ENCODE measurements at places on chromosomes 6 and 20.

- no peak for DNase-seq
These were observed 97.3 kb downstream of the GPR6 start for GRCh38 chr6:110075406-110075805.

- no peak for DNase-seq
These were observed 246.2 kb downstream of the PACRG start for GRCh38 chr6:162973980-162974379.

DNA sequence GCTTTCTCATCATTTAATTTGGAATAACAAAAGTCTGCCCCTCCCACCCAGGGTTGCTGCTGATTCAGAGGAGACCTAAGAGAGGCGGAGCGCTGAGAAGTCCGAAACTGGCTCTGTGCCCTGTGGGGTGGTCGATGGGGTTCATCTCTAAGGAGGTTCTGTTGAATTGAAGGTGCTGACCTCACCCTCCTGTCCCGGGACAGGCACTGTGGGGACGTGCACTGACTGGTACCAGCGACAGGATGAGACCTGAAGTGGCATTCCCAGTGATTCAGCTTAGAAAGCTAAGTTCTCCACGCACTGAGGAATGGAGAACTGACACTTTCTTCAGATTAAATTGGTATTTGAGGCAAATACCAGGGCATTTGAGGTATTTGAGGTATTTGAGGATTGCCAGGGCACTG is 1.3 kb downstream of the GUCA1B start:
- DNase-seq: no peak

- DNase-seq: no peak
These were observed 3.1 kb upstream of the UBE2J1 start for GRCh38 chr6:89355511-89356194.

GRCh38 chr6:146211646-146212045 is 182.8 kb downstream of the GRM1 start:
- DNase-seq: no peak

DNA sequence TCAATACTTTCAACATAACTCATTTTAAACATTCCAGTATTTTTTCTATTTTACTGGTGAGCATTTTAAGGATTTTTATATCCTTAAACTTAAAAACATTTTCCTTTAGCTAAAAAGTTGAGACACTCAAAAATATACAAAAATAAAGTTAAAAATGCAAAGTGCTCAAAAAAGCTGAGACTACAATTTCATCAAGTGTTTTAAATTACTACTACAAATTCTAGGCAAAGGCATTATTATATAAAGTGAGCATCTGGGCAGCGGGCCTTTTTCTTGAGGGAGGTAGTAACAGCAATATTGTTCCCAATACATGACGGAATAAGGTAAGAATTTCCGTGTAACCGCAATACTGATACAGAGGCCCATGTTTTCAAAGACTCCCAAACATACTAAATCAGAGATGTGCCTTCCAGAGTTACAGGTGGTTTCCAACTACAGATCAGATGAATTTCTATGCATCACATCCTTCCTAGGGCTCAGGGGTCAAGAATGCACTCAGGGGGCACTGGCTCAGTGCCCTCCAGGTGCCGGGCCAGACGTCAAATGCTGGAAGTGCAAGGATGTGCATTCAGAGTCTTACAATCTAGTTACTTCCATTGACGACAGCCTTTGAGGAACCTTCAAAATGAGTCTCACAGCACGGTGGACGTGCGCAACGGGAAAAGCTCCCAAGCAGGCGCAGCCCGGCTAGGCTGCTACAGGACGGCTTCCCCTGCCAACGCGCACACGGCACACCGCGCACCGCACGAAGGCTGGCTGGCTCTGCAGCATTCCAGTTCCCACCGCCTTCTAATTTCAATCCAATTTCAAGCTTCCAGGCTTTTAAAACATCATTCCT is 1.7 kb downstream of the PHF10 start:
- no peak for DNase-seq

DNA sequence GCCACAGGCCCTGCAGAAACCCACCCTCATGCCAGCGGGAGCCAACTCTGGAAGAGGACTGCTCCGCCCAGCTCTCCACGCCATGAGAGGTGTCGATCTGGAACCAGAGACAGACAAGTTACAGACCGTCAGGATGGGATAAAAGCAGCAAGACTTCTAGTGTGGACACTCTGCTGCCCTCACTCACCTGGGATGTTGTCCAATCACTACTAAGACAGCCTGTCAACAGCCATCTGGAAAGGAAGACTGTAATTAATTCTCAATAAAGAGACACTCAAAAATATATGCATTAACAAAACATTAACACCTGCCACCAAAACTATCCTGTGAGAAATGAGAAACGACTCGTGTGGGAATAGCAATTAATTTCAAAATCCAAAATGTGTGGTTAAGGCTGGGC is 28.3 kb downstream of the SLC2A4RG start:
- no peak for DNase-seq

DNA sequence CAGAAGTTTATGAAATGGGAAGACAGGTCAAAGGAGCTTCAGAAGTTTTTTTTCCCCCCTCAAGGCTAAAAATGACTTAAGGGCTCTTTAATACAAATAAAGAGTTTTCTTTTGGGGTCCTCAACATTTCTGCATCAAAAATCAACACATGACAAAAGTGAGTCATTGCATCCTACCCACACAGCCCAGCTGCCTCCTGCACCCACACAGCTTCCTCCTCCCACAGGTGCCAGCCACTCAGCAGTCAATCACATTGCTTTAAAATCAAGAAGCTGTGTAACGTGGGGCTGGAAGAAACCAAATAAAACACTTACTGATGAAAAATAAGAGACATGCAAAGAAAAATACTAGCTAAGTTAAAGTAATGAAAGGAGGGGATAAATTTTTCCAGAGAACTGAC is 68.5 kb downstream of the MAP3K5 start:
- DNase-seq: peak; percentile 29

DNA sequence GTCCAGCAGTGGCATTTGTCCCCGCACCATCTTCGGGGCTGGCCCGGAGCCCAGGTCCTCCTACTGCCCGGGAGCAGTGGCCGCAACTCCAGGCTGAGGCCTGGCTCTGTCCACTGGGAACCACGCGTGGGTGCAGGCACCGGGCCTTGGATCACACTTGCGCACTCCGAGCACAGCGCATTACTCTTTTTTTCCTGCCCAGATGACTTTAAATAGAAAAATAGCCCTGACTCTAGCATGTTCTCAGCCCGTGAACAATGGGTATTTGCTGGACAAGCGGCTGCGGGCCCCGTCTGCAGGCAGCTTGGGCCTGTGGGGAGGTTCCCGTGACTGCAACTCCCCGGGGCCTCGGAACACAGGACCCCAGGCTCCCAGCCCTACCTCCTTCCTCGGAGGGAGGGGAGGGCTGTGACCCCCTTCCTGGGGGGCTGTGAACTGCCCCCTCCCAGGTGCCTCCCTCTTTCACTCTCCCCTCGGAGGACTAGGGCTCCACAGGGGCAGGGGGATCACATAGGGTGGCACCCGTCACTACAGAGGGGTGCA is 162.2 kb downstream of the TBXT start:
- no peak for DNase-seq

- no peak for DNase-seq
These were observed 580.0 kb upstream of the ZNF337 start for GRCh38 chr20:26276554-26277210.

DNA sequence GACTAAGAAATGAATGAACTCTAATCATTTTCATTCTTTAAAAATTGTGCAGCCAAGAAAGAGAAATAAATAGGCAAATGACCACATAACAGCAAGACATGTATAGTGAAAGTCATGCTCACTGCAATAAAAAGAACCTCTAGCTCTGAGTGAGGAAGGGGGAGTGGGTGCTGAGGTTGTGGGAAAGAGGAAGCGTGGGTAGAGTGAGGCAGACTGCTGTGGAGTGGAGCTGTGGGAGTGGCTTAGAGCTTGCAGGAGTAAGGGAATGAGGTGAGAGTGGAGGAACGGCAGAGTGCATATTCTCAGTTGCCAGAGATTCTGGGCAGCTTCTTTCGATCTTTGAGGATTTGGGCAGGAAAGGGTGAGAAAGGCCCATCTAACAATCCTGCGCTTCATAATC is 10.4 kb downstream of the DEFB129 start:
- no peak for DNase-seq

- DNase-seq: no peak
These were observed 20.7 kb upstream of the TBC1D22B start for GRCh38 chr6:37236921-37237320.

GRCh38 chr6:118134736-118135135 is 227.7 kb downstream of the SLC35F1 start:
- no peak for DNase-seq

DNA sequence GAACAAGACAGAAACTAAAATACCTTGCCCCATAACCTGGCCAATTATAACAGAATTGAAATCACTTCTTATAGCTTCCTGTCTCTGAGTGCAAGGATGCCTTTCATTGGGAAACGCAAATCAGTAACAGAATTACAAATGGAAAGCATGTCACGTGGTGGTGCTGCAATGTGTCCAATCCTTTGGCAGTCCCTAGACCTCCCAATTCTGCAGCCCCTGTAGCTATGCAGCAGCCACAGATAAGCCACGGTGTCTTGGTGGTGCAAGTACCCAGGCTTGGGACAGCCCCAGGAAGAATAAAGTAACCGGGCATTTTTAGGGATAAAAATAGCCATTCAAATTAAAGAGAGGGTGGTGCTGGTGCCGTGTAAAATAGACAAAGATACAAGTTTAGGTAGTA is 134.6 kb upstream of the CCN2 start:
- DNase-seq: no peak

GRCh38 chr20:54643761-54644160 is 168.4 kb downstream of the DOK5 start:
- DNase-seq: no peak

- no peak for DNase-seq
These were observed 787 bp downstream of the JPH2 start for GRCh38 chr20:44186201-44186600.

DNA sequence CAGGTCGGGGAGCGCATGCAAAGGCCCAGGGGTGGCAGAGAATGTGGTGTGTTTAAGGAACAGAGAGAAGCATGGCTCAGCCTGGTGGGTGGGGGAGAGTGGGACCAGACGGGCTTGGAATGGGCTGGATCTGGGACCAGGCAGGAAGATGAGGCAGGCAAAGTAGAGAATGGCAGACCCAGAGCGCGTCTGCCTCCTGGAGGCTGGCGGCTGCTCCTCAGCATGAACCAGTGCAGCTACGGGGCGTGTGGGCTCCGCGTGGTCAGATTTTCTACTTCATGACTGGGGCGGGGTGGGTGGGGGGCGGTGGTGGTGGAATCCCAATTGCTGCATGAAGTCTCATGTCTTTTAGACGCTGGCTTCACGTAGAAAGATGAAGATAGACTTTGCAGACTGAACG is 135.6 kb downstream of the TFAP2C start:
- no peak for DNase-seq

All from activated gamma-delta T cell treated with anti-CD3 and anti-CD28 coated beads, Interleukin-2, amount 50 U/mL, for 16 hours (primary cell).